ENCODE measurements at places on chromosomes 2 and 18. TPM values are rescaled to one million over a fixed set of nuclear protein-coding genes. Genes with fewer than 3 reads are reported as not detected.

- no peak overlapping the region for H3K27ac ChIP-seq
- peak overlapping the region; percentile 56 for H3K4me3 ChIP-seq
- DNase-seq, result no peak
- peaks cover 4% of the 10 kb centered on the region for H3K27me3 ChIP-seq
- H3K36me3 ChIP-seq, result no peaks in the 10 kb centered on the region
- no peaks in the 10 kb centered on the region for H3K4me1 ChIP-seq
Measured at GRCh38 chr2:237860273-237860935, 981 bp downstream of the RAMP1 start.

DNA sequence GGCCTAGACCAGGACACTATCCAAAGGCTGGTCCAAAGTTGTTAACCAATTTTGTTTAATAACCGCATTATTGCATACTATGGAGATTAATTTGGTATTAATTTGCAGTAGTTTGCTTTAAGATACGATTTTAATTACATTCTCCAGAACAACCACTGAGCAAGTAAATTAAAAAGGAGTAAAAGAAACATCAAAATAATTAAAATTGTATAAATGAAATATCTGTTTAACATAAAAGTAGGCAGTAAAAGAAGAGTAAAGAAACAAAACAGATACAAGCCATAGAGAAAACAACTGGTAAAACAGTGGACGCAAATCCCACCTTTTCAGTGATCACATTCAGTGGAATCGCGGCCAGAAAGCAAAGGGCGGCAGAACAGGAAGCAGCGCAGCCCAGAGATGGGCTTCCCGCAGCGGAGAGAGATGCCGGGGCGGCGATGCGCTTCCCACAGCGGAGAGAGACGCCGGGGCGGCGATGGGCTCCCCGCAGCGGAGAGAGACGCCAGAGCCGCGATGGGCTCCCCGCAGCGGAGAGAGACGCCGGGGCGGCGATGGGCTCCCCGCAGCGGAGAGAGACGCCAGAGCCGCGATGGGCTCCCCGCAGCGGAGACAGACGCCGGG, 176.8 kb downstream of the RTP5 start:
- peaks cover 21% of the 10 kb centered on the region for H3K27me3 ChIP-seq
- no peak for DNase-seq
- no peak overlapping the region for H3K4me3 ChIP-seq
- H3K36me3 ChIP-seq, result no peaks in the 10 kb centered on the region

Gene NT5DC4
- total RNA-seq, result 0.22 TPM

Gene DYNAP
- not detected for total RNA-seq

Gene PJVK
- 1.9 TPM for total RNA-seq

Gene PAX3
- not detected for total RNA-seq

Gene GALR1
- not detected for total RNA-seq

Gene PRSS56
- total RNA-seq, result not detected

DNA sequence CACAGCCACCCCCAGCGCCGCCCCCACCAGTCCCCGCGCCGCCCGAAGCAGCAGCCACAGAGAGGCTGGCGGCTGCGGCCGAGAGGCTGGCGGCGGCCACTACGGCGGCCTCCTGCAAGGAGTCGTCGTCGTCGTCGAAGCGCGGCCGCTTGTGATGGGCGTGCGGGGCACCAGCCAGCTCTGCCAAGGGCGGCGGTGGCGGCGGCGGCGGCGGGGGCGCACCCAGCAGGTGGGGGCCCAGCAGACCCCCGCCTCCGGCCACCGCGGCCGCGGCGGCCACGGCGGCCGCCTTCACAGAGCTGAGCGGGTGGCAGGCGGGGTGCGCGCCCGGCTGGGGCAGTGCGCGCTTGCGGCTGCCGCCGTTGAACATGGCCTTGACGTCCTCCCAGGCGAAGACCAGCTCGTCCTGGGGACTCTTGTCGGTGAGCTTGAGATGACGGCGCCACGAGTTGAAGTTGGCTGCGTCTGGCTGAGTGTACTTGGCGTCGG, 3.3 kb downstream of the SKOR2 start:
- H3K27me3 ChIP-seq, result peaks cover 91% of the 10 kb centered on the region
- no peak overlapping the region for H3K27ac ChIP-seq
- H3K36me3 ChIP-seq, result no peaks in the 10 kb centered on the region
- no peak overlapping the region for H3K4me3 ChIP-seq
- H3K4me1 ChIP-seq, result no peaks in the 10 kb centered on the region
- DNase-seq, result no peak

DNA sequence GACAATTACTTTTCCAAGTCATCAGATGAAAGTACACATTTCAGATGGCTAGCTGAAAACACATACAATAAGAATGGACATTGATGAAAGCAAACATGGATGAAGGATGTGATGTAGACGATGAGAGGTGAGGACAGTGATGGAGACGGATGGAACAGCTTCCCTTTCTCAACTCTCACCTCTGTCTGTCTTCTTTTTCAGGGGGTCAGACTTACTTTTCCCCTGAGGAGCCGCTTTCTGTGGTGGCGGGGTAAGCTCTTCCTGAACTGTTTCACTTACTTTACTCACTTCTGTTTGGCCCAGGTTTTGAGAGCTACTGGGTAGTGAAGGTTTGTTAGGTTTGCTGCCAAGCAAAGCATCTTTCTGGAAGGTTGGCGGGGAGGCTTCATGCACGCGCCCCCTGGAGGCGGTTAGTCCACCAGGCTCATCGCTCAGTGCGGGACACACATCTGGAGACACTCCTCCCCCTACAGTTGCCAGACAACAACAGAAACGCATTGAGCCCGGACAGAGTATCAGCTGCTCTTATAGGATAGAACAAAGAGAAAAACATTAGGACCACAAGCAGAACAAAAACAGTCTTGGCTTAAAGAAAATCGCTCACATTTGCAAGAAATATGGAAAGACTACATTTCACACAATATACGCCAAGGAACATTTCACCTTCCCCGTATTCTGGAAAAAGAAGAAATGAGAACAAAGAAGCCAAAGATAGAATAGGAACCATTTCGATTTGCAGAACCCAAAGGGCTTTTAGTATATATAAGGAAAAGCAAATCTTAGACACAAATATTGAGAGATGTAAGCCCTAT, 90.5 kb downstream of the MYOM1 start:
- no peak overlapping the region for H3K27ac ChIP-seq
- no peaks in the 10 kb centered on the region for H3K36me3 ChIP-seq
- H3K4me3 ChIP-seq, result no peak overlapping the region
- no peaks in the 10 kb centered on the region for H3K27me3 ChIP-seq

Gene COLEC11
- total RNA-seq, result 78.6 TPM

- no peaks in the 10 kb centered on the region for H3K4me1 ChIP-seq
- H3K27ac ChIP-seq, result no peak overlapping the region
- DNase-seq, result no peak
- H3K36me3 ChIP-seq, result no peaks in the 10 kb centered on the region
- H3K27me3 ChIP-seq, result no peaks in the 10 kb centered on the region
Measured at GRCh38 chr2:122083256-122084048, 328.0 kb downstream of the TSN start.

GRCh38 chr2:201696151-201696659, 2.2 kb downstream of the MPP4 start:
- no peaks in the 10 kb centered on the region for H3K36me3 ChIP-seq
- H3K4me1 ChIP-seq, result peaks cover 37% of the 10 kb centered on the region
- DNase-seq, result peak; percentile 59
- H3K4me3 ChIP-seq, result no peak overlapping the region
- H3K27me3 ChIP-seq, result no peaks in the 10 kb centered on the region

DNA sequence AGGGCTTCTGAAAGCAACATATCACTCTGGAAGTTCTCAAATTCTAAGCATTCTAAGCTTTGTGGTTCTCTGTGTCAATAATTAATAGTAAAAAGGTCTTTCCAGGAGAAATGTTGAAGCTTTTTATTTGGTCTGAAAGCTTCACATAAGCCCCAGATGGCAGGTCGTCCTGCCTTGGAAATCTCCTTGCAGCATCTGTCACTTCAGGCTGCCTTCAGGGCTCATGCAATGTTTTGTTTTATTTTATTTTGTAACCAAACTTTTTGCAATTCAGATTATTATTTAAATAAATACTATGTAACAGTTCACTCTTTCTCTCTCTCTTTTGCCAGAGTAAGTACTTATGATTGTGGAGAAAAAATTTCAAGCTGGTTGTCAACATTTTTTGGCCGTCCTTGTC, 46.7 kb upstream of the FHOD3 start:
- no peak overlapping the region for H3K4me3 ChIP-seq
- no peak for DNase-seq
- H3K36me3 ChIP-seq, result peaks cover 7% of the 10 kb centered on the region
- no peaks in the 10 kb centered on the region for H3K4me1 ChIP-seq

Gene DSG3
- not detected for total RNA-seq

- no peaks in the 10 kb centered on the region for H3K36me3 ChIP-seq
- H3K27me3 ChIP-seq, result no peaks in the 10 kb centered on the region
- H3K4me3 ChIP-seq, result peak overlapping the region; percentile 52
- H3K4me1 ChIP-seq, result peaks cover 6% of the 10 kb centered on the region
Measured at GRCh38 chr18:32019251-32019948, 775 bp downstream of the RNF125 start.

Gene SCN3A
- 4.0 TPM for total RNA-seq

- H3K4me3 ChIP-seq, result no peak overlapping the region
- no peak overlapping the region for H3K27ac ChIP-seq
- no peaks in the 10 kb centered on the region for H3K36me3 ChIP-seq
- H3K27me3 ChIP-seq, result no peaks in the 10 kb centered on the region
Measured at GRCh38 chr2:16707014-16707623, 41.5 kb upstream of the CYRIA start.

Gene ADD2
- 3.9 TPM for total RNA-seq

GRCh38 chr2:15584767-15585469, 6.8 kb upstream of the DDX1 start:
- DNase-seq, result no peak
- no peak overlapping the region for H3K27ac ChIP-seq
- no peaks in the 10 kb centered on the region for H3K4me1 ChIP-seq
- H3K36me3 ChIP-seq, result no peaks in the 10 kb centered on the region

DNA sequence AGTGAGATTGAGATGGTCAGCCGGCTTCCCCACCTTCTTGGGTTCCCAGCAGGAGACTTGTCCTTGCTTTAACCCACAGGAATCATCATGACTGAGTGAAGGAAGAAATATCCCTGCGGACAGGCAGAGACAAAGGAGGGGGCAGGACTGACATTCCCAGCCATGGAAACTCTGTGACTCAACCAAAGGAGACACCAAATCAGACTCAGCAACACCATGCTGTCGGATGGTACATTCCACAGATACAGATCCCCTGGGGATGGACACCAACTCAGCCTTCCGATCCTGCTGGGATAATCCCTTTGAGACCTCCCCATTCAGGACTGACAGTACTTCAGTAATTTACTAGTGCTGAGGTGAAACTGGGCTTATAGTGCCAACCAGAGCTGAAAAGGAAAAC, 518.3 kb downstream of the XIRP2 start:
- H3K27me3 ChIP-seq, result no peaks in the 10 kb centered on the region
- H3K4me1 ChIP-seq, result no peaks in the 10 kb centered on the region
- no peak overlapping the region for H3K4me3 ChIP-seq
- DNase-seq, result no peak
- no peak overlapping the region for H3K27ac ChIP-seq

Gene INPP4A
- total RNA-seq, result 17.8 TPM

Gene CETN1
- total RNA-seq, result not detected

DNA sequence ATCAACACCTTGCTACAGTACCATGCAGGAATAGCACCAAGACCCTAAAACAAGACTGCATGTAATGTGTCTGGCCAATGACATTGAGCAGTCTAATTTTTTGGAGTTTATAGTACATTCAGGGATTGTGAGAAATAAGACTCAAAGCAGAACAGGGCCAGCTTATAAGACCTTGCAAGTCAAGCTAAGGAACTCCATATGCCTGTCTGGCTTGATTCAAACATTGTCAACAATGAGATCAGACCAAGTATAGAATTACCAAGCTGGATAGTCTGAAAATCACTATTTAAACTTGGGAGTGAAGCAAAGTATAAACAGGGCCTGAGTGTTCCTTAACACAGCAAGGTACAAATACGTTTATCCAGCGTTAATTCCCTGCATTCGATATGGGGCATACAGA, 370.9 kb downstream of the CNTNAP5 start:
- H3K4me1 ChIP-seq, result no peaks in the 10 kb centered on the region
- H3K27ac ChIP-seq, result no peak overlapping the region
- no peak overlapping the region for H3K4me3 ChIP-seq
- H3K36me3 ChIP-seq, result no peaks in the 10 kb centered on the region

Gene C1QL2
- not detected for total RNA-seq

- H3K27ac ChIP-seq, result no peak overlapping the region
- no peaks in the 10 kb centered on the region for H3K36me3 ChIP-seq
- H3K4me3 ChIP-seq, result no peak overlapping the region
- H3K4me1 ChIP-seq, result peaks cover 12% of the 10 kb centered on the region
Measured at GRCh38 chr2:102622646-102623045, 3.3 kb downstream of the SLC9A2 start.

DNA sequence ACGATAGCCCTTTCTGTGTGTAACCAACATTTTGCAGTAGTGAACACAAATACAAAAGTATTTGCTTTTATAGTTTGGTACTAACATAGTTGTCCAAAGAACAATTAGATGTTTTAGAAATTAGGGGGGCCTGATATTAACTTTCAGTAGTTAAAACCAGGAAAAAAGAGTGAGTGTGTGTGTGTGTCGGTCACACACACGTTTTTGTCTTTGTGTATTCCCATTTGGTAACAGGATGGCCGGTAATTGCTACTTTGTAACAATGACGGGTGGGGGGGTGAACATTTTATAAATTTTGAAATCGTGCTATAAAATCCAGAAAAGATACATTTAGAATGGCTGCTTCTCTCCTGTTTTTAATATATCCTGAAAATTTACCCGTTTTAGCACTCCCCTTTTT, 1.5 kb downstream of the PPIG start:
- no peaks in the 10 kb centered on the region for H3K27me3 ChIP-seq
- H3K4me3 ChIP-seq, result peak overlapping the region; percentile 74
- H3K36me3 ChIP-seq, result no peaks in the 10 kb centered on the region
- H3K27ac ChIP-seq, result no peak overlapping the region

Gene GKN1
- total RNA-seq, result 1.5 TPM

GRCh38 chr2:68776124-68776523, 41.5 kb downstream of the ARHGAP25 start:
- no peak overlapping the region for H3K27ac ChIP-seq
- no peak for DNase-seq
- no peaks in the 10 kb centered on the region for H3K27me3 ChIP-seq
- peaks cover 22% of the 10 kb centered on the region for H3K4me1 ChIP-seq

- H3K27ac ChIP-seq, result no peak overlapping the region
- H3K36me3 ChIP-seq, result no peaks in the 10 kb centered on the region
- H3K4me3 ChIP-seq, result no peak overlapping the region
- no peaks in the 10 kb centered on the region for H3K27me3 ChIP-seq
- H3K4me1 ChIP-seq, result peaks cover 13% of the 10 kb centered on the region
Measured at GRCh38 chr2:175156534-175156933, 11.5 kb downstream of the ATF2 start.

GRCh38 chr2:76808732-76809131, 713.4 kb downstream of the LRRTM4 start:
- no peak overlapping the region for H3K4me3 ChIP-seq
- no peak for DNase-seq
- H3K27me3 ChIP-seq, result no peaks in the 10 kb centered on the region

Gene HAAO
- 13.6 TPM for total RNA-seq

Gene ZFAND2B
- 29.8 TPM for total RNA-seq
